Gastrocnemius medialis (tissue), 4 donors: ENCODE measurements at places on chromosomes 1 and 21.

- DNase-seq: no peak
Observed at GRCh38 chr1:93829061-93829460, 49.9 kb downstream of the DNTTIP2 start.

- no peak for DNase-seq
Observed at GRCh38 chr1:98172022-98172421, 251.2 kb upstream of the DPYD start.

GRCh38 chr1:35768350-35769187, 1.2 kb downstream of the CLSPN start:
- DNase-seq: no peak

GRCh38 chr1:64184003-64184440, 19.4 kb upstream of the UBE2U start:
- DNase-seq: no peak

DNA sequence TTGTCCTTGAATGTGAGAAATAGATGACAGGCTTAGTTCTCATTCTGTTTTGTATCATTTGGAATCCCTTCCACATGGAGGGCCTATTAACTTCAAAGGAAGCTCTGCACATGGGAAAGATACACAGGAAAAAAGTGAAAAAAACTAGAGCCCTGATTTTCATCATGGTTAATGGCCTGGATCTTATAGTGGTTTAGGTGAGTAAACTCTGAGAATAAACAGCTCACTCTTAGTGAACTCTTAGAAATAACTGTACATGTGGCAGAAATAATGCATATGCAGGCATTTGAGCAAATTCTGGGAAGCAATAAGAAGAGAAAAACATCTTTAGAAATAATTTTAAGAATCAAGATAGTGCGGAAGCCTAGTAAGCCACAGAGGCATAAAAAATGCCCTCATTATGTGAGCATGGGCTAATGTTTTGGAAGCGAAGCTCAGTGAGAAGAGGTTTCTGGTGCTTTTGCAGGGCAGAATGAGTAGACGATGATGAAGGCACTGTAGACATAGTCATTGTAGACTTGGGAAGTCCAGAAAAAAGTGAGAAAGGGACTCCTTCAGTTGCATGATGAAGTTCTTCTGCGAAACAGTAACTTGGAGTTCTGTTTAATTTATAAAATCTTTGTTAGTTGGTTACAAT, 279.9 kb downstream of the DNM3 start:
- no peak for DNase-seq

- DNase-seq: no peak
Observed at GRCh38 chr1:7847599-7847998, 5.3 kb downstream of the UTS2 start.
